Stimulated activated CD4-positive, alpha-beta T cell treated with anti-CD3 and anti-CD28 coated beads, Interleukin-4, amount 100 ng/mL, for 24 hours (primary cell): ENCODE measurements at places on chromosomes 13 and 19.

DNA sequence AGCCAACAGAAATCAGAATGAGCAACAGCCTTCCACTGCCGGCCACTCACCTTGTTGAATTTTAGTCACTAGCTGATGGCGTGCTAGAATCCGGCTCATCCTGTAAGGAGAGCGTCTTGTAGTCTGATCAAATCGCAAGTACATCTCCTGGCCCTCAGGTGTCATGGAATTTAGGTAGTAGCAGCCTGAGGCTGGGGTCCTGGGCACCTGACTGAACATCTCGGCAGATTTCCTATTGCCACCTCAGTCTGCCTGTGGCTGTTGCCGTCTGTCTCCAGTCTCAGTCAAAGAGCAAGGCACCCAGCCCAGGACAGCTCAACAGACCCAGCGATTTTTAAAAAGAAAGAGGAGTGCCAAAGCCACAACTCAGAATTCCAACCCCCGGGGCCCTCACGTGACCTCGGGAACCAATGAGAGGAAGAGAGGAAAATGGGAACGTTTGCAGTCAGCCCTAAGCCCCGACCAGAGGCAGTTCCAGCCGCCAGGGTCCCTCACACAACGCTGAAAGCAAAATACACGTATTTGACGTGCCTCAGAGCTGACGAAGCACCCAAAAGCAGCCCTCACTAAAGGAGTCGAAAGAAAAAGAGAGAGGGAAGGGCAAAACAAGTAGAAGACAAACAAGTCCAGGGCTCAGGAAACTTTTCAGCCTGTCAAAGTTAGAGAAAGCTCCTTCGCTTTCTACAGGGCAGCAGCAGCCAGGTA lies at the start of gene STARD13:
Gene STARD13, minus strand, starts transcription at position 336 of the 705 bp plus-strand sequence. Its CDS starts 117 bp downstream, at position 219.
- peak; percentile 8 for DNase-seq

DNA sequence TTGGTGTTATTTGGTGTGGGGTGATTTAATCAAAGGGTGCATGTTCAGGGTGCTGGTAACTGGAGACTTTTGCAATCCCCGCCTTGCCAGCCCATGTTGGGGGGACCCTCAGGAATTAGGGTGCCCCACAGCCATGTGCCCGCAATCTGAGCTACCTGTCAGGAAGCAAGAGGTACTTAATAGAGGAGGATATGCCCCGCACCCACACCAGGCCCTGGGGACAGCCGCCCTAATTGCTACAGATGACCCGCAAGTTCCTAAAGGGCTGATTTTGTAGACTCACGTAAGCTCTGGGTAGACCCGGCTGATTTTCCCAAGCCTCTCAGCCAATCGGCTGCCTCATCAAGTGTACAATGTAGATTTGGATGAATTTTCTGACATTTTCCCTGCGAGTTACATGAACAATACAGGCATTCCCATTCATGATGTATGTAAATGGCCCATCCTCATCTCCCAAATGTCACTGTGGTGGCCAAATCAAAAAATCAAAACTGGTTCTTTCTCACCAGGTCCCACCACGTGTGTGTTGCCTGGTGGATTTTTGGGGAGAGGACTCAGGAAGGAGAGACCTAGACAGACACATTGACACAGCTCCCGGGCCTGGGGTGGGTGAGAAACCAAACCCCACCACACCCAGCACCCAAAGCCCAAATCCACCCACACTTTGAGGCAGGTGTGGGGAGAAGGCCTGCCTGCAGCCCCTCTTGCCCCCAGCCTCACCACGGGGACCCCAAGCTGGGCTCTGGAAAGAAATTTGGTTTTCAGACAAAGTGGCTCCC lies 119.2 kb upstream of the SPACA7 start:
- no peak for DNase-seq

GRCh38 chr13:20442798-20443381 lies 82.8 kb downstream of the CRYL1 start:
- DNase-seq: no peak

GRCh38 chr13:80361883-80362327 lies 21.0 kb upstream of the SPRY2 start:
- DNase-seq: no peak

DNA sequence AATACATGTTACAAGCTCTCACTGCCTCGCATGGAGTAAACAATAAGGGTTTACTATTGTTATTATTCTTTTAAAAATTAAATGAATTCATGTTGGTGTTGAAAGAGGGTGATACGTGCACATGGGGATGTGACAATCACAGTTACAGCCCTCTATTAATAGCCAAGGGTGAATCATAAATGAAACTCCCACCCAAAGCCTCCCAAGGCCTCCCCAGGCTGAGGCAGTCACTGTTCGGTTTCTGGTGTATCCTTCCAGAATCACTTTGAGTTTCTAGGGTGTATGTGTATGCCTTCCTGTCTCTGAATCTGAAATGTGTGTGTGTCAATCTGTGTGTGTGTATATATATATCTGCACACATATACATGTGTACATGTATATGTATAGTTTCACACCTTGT lies 73.4 kb downstream of the AKAP11 start:
- no peak for DNase-seq

GRCh38 chr19:8336072-8336569 lies 6.9 kb downstream of the KANK3 start:
- DNase-seq: no peak

DNA sequence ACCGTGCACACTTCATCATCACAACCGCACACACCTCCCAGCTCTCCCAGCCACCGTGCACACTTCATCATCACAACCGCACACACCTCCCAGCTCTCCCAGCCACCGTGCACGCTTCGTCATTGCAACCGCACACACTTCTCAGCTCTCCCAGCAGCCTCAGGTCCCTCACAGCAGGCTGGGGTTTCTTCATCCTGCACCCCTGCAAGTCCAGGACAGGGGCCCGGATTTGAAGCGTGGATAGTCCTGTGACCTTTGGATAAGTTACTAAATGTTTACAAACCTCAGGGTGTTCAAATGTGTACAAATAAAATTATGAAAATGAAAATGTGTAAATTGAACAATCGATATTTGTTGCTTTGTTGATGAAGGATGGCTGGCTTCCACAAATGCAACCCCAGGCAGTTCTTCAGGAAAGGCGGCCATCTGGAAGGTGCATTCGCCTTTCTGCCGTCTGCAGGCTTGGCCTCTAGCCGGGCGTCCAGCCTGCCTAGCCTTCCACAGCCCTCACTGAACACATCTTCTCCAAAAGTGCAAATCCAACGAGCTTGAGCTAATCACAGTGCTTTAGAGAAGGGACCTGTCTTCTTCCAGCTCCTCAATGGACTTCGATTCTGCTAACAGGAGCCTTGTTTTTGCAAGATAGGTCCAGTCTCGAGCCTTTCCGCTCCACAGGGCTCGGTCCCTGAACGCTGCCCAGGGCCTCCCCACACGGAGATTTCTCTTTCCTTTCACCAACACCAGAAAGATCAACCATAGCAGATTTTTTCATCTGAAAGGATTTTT lies 74.2 kb downstream of the SPACA7 start:
- DNase-seq: no peak

DNA sequence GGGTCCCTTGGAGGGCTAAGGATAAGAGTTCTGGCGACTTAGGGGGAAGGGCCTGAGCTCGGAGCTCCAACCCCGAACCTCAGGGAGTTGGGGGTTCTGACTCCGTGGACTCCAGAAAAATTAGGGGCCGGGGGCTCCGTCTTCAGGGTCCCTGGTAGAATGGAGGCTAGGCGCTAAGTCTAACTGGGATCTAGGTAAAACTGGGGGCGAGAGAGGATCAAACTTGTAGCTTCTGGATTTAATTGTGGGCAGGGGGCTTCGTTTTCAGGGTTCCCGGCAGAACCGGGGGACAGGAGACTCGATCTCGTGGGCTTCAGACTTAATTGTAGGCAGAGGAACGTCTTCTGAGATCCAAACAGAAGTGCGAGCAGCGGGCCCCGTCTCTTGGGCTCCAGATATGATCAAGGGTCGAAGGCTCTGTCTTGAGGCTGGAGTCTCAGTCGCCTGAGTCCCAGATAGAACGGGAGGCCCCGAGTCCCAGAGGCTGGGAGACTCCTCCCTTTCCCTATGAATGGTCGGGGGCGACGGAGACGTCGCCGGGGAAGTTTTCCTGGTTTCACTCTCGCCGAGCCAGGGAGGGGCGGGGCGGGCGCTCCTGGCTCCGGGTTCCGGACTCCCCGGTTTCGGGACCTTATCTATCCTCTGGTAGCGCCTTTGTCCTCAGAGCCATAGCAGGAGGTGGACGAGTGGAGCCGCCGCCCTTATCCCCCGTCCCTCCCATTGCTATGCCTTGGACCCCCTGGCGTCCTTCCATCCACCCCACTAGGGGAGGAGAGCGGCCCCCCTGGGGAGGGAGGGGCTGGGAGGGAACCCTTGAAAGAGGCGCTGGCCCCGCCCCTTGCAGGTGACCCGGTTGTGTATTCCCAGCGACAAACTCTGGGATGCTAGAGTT lies 1.3 kb downstream of the NECTIN2 start:
- DNase-seq: no peak

GRCh38 chr19:38891771-38892170 lies 7.6 kb downstream of the SIRT2 start:
- no peak for DNase-seq

DNA sequence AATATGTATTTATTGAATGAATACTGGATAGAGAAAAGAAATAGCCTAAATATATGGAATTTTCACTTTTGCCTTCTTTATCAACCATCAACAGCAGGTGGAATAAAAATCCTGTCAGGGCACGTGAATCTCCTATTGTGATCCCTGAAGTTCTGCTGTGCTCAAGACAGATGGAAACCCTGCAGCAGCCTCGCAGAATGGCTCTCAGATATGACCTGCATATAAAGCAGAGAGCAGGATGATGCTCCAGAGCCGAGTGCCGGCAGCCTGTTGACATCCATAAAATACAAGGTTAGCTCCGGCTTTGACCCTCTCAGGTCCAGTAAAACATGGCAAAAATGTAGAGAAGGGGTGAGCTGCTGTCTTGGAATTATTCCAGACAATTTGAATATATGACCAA lies 659.3 kb downstream of the DIAPH3 start:
- no peak for DNase-seq

DNA sequence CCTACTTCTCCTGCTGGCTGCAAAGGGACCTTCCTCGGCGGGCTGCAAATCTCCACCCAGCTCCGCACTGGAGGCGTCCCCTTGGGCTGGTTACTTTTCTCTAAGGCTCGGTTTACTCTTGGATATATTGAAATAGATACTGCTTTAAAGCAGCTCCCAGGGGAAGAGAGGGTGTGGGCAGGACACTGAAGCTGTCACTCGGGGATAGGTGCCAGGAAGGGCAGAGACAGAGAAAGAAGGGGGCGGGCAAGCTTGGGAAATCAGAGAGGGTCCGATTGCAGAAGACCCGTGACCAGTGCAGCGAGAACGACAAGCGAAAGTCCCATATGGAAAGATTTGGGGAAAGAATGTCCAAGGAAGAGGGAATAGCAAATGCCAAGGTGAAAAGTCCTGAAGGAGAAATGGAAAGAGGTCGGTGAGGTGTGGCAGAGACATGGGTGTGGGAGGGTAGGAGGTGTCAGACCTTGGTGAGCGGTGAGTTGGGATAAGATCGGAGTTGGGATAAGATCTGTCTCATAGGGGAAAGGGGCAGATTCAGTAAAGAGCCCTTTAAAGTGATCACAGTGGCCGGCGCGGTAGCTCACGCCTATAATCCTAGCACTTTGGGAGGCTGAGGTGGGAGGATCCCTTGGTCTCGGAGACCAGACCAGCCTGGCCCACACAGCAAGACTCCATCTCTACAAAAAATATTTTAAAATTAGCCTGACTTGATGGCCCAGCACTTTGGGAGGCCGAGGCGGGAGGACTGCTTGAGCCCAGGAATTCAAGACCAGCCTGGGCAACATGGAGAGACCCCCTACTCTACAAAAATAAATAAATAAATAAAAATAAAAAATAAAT lies 618 bp downstream of the THSD8 start:
- DNase-seq: no peak

- DNase-seq: no peak
These were observed 310.7 kb downstream of the ITGBL1 start for GRCh38 chr13:101763191-101763590.

DNA sequence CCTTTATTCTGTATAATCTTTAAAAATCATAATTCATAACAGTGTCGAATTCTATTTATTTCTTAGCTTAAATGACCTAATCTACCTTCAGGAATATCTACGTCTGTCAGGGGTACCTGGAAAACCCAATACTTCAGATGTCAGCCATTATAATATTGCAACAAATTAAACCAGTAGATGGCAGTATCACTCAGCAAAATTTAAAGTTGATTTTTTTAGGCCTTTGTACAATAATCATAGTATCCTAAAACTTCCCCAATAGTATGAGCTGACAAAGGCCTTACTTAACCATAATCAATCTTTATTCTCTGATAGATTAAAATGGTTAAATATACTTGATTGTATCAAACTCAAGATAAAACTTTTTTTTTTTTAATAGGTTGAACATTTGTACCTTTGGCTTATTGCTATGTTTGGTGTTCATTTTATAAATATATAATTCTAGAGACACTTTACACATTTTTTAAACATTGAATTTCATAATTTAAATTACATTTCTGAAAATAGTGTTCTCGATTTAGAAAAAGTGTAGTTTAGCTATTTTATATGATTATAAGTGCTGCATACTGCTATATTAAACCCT lies 830.2 kb upstream of the SPRY2 start:
- DNase-seq: no peak
